ENCODE measurements at places on chromosomes 1 and 21.

DNA sequence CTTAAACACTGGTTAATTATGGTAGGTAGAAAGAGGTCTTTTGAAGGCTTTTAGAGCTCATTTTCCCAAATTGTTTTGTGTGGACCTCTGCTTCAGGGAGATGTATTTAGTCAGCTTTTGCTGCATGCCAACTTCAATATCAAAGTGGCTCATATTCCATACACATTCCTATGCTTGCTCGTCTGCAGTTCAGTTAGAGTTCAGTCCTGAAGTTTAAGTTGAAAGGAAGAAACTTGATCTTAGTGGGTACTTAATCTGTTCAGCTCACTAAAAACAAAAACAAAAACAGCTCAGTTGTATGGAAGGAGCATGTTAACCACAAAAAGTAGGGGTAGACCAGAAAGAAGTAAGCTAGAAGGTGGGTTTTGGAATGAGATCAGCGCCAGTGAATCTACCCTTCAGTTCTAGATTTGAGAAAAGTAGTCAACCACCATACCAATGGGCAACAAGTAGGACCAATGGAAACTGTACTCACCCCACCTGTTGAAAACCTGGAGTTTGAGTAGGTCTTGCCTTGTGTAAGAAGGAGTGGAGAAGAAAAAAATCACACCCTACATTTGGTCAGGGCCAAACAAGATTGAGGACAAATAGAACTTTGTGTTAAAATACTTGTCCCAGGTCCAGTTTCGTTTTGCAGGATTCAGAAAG is 58.0 kb downstream of the LEPR start:
- no peak for DNase-seq

- no peak for DNase-seq
Measured at GRCh38 chr21:26925122-26925521, 41.8 kb downstream of the ADAMTS5 start.

- DNase-seq: no peak
Measured at GRCh38 chr1:16014509-16015482, 3.0 kb downstream of the HSPB7 start.

DNA sequence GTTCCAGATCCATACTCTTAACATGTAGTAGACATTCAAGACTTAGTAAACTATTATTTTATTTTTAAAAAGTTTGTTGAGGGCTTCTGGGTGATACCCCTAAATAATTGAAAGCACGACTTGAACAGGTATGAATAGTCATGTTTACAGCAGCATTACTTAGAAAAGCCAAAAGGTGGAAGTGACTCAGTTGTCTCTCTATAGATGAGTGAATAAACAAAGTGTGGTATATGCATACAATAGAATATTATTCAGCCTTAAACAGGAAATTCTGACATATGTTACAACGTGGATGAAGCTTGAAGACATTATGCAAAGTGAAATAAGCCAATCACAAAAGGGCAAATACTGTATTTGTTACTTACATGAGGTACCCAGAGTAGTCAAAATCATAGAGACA is 26.5 kb downstream of the TSNAX start:
- DNase-seq: no peak

- DNase-seq: no peak
Measured at GRCh38 chr1:62012836-62013235, 181.8 kb upstream of the L1TD1 start.

DNA sequence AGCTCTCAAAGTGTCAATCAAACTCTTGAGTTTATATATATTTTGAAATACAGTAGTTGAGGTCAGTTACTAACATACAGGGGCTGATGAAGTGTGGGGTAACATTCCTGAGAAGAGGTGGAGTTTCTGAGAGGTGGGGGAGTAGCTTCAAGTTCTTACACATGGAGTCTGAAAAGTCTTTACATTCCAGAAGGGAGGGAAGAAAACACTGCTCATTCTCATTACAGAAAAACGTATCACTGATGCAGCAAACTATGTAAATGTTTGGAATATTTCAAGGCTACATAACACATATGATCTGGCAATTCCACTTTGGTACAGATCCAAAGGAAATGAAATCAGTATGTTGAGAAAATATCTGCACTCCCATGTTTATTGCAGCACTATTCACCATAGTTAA is 1065.8 kb upstream of the B3GALT2 start:
- no peak for DNase-seq

DNA sequence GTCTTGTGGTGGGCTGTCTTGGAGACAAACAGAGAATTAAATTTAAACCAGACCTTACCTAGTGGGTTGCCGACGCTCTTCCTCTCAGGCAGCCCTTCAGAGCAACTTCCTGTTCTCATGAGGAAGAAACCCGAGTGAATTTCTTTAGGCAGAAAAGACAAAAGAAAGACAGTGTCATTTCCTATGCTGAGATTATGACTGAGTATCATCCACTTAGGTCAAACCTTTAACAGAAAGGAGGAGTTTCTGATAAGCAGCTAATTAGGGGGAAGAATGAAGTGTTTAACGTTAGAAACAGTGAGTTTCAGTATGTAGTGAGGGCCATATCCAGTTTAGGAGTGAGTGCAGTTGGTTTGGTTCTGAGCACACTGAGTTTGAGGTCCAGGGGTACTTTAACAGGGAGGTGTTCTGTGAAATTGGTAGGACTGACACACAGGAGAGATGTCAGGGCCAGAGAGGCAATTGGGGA is 38.7 kb downstream of the FASLG start:
- DNase-seq: no peak

DNA sequence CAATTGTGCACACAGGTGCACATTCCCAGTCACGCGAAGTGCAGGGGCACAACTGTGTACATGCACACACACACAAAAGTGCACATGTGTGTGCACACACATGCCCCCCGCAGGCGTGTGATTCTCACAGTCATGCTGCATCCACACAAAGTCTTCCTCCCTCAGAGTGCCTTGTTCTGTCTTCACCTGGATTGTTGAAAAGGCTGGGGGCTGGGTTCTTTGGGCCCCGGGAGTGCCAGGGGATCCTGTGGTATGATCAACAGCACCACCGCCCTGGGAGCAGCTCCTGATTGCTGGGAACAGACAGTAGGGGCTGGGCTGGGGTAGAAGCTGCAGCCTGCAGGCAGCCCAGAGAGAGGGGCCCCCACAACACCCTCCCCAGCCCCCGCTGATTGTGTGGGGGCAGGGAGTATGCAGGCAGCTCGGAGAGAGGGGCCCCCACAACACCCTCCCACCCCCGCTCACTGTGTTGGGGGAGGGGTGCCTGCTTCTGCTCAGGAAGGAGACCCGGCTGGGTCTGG is 3.4 kb downstream of the COL18A1 start:
- no peak for DNase-seq

GRCh38 chr1:21541835-21542234 is 32.6 kb downstream of the ALPL start:
- no peak for DNase-seq

GRCh38 chr21:44934276-44934675 is 5.6 kb upstream of the SLX9 start:
- no peak for DNase-seq

GRCh38 chr1:15571266-15571665 is 13.6 kb downstream of the AGMAT start:
- no peak for DNase-seq

DNA sequence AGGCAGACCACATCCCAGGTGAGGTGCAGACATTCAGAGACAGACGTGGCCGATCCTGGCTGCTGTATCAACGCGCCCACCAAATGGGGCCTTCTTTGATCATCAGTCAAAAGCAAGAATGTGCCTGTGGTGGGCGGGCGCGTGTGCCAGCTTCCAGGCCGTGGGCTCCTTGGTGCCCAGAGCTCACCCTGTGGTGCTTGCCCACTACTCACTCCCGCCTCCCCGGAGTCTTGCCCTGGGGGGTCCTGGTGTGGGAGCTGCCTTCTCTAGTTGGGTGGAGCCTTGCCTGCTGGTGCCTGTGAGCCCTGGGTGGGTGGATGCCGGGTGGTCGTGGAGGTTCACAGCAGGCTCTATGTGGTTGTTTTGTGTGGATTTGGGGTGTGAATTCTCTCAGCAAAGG is 70.6 kb downstream of the SKI start:
- DNase-seq: no peak

GRCh38 chr1:223343692-223344091 is 20.3 kb downstream of the SUSD4 start:
- DNase-seq: no peak

DNA sequence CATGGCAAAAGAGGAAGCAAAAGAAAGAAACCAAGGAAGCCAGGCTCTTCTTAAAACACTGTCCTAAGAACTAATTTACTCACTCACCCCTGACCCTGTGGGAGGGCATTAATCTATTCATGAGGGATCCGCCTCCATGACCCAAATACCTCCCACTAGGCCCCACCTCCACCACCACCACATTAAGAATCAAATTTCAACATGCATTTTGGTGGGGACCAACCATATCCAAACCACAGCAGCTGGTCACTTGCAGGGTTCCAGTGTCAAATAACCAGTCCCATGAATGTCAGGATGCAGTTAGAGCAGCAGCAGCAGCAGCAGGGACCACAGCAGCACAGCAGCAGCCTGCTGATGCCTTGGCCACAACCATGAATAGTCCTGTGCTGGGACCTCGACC is 83.8 kb downstream of the ZC3H11B start:
- no peak for DNase-seq

- DNase-seq: no peak
Measured at GRCh38 chr1:196088541-196088940, 519.7 kb downstream of the KCNT2 start.

- DNase-seq: no peak
Measured at GRCh38 chr1:201575912-201576311, 37.0 kb downstream of the NAV1 start.

- no peak for DNase-seq
Measured at GRCh38 chr1:25629836-25630235, 13.2 kb downstream of the MAN1C1 start.

DNA sequence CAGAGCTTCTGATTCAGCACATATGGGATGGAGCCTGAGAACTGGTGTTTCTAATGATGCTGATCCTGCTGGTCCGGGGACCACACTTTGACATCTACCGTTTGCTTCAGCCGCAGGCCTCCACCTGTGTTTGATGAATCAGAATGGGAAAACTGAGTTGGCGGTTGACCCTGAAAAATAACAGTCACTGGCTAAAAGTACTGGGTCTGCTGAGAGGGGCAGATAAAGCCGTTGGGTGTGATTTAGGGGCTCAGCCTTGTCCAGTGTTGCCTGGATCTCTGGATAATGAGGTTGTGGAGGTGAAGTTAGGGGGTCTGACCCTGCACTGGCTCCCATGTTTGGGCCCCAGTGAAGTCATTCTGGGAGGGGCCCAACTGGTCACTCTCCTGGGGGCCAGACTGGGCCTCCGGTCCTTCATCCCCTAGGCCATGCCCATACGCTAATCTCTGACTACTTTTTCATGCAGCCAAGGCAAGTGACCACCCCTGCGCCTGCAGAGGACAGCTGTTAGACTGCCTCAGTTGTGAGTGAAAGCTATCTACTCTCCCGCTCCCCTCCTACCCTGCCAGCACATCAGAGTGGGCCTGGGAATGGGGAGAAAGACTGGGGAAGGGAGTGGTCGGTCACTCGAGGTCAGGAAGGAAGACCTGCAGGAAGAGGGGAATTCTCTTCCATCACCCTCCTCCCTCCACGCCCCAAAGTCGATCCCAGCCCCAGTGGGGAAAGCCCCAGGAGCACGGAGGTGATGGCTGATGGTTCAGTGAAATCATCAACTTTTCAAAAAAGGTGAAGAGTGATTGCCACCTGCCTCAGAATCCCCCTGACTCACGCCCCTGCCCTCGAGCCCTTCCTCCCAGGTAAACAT is 27.7 kb downstream of the VASH2 start:
- no peak for DNase-seq

- DNase-seq: no peak
Measured at GRCh38 chr1:200684015-200684414, 14.3 kb upstream of the DDX59 start.

- no peak for DNase-seq
Measured at GRCh38 chr1:91278754-91279153, 125.9 kb downstream of the HFM1 start.

GRCh38 chr1:54803761-54804470 is 2.8 kb upstream of the TTC22 start:
- no peak for DNase-seq

DNA sequence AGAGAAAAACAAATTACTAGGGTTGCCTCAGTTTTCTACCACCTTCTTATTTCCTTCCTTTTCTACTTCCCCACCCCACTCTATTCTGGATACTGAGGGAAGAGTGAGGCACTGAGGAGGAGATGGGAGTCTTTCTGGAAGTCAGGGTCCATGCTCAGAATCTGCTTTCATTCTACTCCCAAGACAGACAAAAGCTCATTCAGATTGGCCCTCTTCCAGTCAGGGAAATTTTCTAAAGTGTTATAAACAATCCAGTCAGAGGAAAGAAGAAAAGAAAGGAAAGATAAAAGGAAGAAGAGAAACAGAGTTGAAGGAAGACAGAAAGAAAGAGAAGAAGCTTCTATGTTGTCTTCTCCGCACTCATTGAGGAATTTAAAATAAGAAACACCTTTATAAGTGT is 228.6 kb downstream of the COP1 start:
- DNase-seq: no peak

DNA sequence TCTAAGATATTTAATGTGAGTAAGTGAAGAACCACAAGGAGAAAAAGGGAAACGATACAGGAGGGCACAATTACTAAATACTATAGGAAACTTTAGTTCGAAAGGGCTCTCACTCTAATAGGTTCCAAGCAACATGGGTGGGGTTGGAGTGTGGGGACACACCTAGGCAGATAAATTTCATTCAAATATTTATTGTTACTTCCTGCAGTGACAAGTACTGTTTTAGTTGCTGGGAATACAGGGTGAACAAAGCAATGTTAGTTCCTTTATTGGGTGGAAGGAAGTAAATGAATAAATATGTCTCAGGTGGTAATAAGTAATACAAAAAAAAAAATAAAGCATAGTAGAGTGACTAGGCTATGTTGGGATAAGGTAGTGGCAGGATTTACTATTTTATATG is 73.2 kb upstream of the B3GALT2 start:
- DNase-seq: no peak

GRCh38 chr1:210437781-210438180 is 109.1 kb downstream of the HHAT start:
- no peak for DNase-seq

GRCh38 chr1:64043976-64044375 is 159.4 kb upstream of the UBE2U start:
- no peak for DNase-seq

DNA sequence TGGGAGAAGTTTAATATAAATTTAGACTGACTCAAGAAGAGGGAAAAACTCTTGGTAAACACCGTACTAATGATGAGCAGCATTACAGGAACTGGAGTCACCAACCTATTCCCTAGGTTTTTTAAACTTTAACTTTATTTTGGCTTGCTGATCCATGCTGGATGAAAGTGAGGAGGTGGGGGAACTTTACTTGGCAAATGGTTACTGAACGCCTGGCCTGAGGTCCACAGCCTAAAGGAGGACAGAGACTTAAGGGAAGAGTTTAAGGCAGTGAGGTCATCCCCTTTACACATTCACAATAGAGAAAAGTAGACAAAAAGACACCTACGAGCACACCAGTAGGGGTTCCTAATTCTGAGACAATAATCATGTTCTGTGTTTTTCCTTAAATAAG is 25.6 kb upstream of the A3GALT2 start:
- DNase-seq: no peak

Measured in memory B cell (primary cell).